ELF-1 (cell line): ENCODE measurements at places on chromosomes 4 and X.

- DNase-seq = no peak
Measured at GRCh38 chr4:58254291-58254690, 1144.1 kb upstream of the IGFBP7 start.

GRCh38 chrX:119235051-119235511, 1.0 kb upstream of the PGRMC1 start:
- peak; percentile 83 for DNase-seq

- no peak for DNase-seq
Measured at GRCh38 chrX:155127940-155128339, 56.6 kb downstream of the BRCC3 start.

DNA sequence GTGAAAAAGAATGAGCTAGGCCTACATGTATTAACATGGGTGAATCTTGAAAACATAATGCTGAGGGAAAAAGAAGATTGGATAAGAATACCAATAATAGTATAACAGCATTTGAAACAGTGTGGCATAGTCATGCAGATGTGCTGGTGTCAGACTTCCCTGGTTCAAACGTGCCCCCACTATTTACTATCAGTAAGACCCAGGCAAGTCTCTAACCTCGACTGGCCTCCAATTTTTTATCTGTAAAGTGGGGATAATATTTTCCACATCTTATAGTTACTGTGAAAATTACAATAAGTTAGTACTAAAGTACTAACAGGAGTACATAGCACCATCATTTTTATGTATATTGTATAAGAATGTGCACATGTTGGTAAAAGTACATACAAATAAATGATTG, 17.0 kb upstream of the SLAIN2 start:
- no peak for DNase-seq

DNA sequence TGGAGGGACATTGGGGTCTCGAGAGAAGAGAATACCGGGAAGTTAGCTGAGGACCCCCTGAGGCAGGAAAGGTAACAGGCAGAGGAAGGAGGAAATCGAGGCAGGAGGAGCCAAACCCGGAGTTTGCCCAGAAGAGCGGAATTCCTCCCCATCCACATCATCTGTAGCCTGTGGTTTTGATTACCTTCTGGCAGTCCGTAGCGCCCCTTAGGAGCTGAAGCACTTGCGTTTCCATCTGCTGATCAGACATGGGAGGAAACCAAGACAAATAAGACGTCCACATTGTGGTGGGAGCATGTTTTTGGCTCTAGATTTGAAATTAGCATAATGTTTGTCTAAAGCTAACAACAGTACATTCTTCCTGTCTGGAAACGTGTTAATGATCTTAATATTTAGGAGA, 26.8 kb upstream of the HMX1 start:
- DNase-seq = no peak

GRCh38 chrX:67564475-67564874, 20.7 kb downstream of the AR start:
- no peak for DNase-seq

- DNase-seq = peak; percentile 41
Measured at GRCh38 chrX:11381464-11381863, 88.3 kb downstream of the AMELX start.

DNA sequence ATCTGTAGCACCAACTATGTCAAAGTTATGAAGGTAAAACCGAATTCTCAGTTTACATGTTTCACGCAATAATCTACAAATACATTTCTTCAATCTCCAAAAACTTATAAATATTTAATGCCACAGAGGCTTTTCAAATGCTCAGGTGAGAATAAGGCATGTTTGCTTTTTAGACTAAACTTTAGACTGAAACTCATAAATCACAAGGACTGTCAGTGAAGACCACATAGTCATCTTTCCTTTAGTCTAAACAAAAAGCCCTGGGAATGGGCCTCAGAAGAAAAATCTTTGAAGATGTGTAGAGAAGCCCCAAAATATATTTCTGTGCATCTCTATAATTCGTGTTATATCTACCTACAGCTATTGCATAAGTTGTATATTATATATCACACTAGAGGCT, 54.5 kb upstream of the DCTD start:
- no peak for DNase-seq
